ENCODE measurements at places on chromosomes 5 and 9.

GRCh38 chr5:157855404-157855994 is 3.4 kb downstream of the CLINT1 start:
- no peak for DNase-seq

- no peak for DNase-seq
Observed at GRCh38 chr5:69504036-69504435, 11.4 kb downstream of the OCLN start.

DNA sequence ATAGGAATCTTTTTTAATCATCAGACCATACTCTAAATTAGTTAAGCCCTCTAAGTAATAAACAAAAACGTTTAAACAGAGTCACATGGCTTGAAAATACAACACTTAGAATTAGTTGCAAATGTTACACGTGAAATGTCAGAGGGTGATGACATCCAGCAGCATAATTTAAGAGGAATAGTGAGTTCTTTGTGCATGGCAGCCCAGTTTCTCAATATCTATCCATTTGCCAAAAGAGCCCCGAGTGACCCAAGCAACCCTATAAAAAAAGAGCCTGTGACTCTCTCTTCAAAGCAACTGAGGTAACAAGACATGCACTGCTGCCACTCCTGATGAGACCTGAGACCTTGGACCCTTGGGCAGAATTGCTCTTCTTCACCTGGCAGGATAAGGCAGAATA is 96.9 kb upstream of the RASA1 start:
- DNase-seq, result no peak

DNA sequence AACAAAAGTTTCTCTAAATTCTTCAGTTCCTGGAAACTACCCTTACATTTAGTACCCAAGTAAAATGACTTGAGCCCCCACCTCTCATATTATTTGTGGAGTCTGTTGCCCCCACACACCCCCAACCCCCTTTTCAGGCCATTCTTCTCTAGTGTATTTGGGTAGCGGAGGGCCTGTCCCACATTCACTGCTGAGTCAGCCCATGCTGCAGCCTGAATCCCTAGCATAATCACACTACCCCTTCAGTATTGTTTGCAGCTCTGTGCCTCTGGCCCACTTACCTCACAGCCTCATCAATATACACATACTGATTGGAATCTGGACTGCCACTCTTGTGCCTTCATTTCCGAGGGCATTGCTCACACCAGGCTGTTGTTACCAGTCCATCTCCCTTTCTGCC is 26.8 kb downstream of the RGS7BP start:
- no peak for DNase-seq

DNA sequence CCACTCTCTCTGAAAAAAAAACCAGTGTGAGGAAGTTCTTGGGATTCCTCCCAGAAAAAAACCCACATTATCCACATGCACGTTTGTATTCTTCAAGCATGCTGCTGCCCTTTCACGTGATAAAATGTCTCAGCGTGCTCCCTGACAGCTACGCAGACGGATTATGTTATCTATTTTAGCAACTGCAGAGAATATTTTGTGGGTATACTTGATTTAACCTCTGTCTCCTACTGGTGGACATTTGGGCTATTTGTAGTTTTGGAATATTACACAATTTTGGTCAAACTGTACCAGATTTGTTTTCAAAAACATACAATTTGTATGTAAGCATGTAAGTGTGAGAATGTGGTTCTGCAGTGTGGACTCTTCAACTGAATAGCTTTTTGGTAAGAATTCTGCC is 10.7 kb downstream of the PRRC2B start:
- no peak for DNase-seq

DNA sequence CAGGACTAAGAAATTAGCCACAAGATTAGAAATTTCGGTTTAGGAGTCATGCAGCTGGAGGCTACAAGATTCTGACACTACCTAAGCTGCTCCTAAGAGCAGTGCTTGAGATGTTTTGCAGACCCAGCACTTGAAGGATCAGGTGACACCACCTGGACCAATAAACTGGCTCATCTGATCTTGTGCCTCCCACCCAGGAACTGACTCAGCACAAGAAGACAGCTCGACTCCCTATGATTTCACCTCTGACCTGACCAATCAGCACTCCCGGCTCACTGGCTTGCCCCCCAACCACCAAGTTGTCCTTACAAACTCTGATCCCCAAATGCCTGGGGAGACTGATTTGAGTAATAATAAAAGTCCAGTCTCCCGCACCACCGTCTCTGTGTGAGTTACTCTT is 170.4 kb downstream of the TTC39B start:
- no peak for DNase-seq

- DNase-seq, result no peak
Observed at GRCh38 chr9:114424126-114424525, 36.3 kb upstream of the AKNA start.

- no peak for DNase-seq
Observed at GRCh38 chr9:114459464-114459863, 45.8 kb downstream of the WHRN start.
